ENCODE measurements at places on chromosomes 16 and 17.

- peak; percentile 26 for DNase-seq
Observed at GRCh38 chr17:54085934-54086333, 263.2 kb downstream of the KIF2B start.

GRCh38 chr17:12730421-12730820 lies 58.9 kb upstream of the ARHGAP44 start:
- no peak for DNase-seq

DNA sequence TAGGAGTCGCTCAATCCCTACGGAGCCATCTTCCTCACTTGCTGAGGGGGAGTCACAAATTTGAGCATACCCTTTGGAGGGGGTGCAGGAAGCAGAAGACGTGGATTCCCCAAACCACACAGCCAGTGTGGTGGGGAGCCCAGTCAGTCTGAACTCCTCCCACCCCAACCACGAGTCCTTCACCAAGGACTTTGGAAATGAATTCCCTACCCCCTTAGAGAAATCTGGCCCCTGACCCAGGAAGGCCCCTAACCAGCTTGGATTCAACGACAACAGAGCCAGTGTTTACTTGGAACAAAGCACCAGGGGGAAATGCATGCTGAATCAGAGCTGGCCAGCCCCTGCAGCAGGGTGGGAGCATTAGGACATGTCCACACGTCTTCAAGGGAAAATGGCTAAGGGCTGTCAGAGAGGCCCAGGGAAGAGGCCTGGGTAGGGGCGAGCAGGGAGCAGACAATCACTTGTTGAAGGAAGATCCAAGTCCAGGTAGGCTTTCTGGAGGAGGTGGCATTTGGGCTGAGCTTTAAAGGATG lies 5.5 kb upstream of the TMEM92 start:
- no peak for DNase-seq

DNA sequence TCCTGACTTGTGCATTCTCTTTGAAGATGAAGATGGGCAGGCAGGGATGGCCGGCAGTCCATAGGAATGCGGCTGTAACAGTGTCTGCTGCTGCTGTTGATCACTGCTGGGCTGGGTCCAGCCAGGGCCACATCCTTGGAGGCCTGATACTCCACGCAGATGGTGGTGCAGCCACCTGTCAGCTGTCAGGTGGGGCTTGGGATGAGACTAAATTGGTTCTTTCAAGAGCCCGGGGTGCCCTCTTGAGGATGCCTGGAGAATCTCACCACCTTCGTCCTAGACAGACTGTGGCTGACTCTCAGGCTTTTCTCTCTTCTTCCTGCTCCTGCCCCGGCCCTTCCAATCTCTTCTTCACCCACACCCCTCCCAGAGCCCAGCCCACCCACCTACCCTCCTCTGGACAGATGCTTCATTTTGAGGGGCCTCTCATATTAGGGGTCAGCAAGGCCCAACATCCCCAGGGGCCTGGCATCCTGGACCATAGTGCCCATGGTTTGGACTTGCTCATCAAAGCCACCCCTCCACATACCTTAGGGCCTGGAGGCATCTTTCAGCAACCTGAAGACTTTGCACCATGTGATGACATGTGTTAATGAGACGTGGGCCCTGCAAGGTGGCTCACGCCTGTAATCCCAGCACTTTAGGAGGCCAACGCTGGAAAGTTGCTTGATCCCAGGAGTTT lies 19.1 kb downstream of the OSBPL7 start:
- DNase-seq, result peak; percentile 75

DNA sequence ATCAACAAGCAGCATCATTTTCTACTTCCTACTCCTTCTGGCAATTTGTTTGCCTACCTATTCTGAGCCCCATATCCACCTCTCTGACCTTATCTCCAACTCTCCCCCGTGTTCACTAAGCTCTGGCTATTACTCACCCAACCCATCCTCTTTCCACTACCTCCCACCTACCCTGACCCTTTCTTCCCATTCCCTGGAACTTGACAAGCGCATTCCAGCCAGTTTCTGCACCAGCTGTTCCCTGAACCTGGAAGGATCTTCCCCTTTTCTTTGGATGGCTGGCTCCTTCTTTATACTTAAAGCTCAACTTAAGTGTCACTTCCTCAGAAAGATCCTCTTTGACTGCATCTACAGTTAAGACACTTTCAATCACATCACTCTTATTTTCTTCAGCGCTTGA lies 2.2 kb downstream of the DCUN1D3 start:
- DNase-seq, result no peak
